Hepatic stellate cell (primary cell): ENCODE measurements at places on chromosomes 4 and X.

DNA sequence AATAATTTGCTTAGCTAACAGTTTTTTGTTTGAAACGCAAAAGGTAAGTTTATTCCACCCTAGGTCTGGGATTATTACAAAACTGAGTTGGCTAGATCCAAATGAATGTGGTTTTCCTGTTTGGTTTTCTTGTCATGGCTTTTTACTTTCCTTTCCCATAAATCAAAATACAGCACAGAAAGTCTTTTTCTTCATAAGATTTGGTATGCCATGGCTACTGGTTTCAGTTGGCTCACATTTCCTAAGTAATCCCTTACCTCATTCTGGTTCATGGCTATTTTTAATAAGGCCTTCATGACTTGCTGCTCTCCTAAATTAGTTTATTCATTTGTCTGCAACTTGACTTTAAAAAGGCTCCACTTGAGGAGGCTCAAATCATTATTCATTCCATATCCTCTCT is 12.9 kb upstream of the PAK3 start:
- no peak for DNase-seq

GRCh38 chr4:6773616-6774540 is 8.6 kb upstream of the KIAA0232 start:
- no peak for DNase-seq

- DNase-seq, result peak; percentile 54
These were observed 25.8 kb upstream of the CHRNA9 start for GRCh38 chr4:40309250-40309774.

- DNase-seq, result peak; percentile 9
These were observed 37.7 kb upstream of the RAB33B start for GRCh38 chr4:139416073-139416673.

- no peak for DNase-seq
These were observed 38.7 kb downstream of the CCSER1 start for GRCh38 chr4:90165883-90166282.
